Karpas-422 (cell line): ENCODE measurements at places on chromosomes 4 and X. TPM values are rescaled to one million over a fixed set of nuclear protein-coding genes. Genes with fewer than 3 reads are reported as not detected.

The ADH1C gene
- not detected in 2 replicates for total RNA-seq

GRCh38 chr4:55722132-55722531 is 86.0 kb upstream of the NMU start:
- DNase-seq: peak; percentile 20

DNA sequence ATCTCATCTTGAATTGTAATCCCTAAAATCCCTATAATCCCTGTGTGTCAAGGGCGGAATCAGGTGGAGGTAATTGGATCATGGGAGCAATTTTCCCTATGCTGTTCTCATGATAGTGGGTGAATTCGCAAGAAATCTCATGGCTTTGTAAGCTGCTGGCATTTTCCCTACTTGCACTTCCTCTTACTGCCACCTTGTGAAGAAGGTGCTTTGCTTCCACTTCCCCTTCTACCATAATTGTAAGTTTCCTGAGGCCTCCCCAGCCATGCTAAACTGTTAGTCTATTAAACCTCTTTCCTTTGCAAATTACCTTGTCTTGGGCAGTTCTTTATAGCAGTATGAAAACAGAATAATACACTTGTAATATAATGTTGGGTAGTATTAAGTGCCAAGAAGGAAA is 1087.4 kb upstream of the SLIT2 start:
- DNase-seq: peak; percentile 50

DNA sequence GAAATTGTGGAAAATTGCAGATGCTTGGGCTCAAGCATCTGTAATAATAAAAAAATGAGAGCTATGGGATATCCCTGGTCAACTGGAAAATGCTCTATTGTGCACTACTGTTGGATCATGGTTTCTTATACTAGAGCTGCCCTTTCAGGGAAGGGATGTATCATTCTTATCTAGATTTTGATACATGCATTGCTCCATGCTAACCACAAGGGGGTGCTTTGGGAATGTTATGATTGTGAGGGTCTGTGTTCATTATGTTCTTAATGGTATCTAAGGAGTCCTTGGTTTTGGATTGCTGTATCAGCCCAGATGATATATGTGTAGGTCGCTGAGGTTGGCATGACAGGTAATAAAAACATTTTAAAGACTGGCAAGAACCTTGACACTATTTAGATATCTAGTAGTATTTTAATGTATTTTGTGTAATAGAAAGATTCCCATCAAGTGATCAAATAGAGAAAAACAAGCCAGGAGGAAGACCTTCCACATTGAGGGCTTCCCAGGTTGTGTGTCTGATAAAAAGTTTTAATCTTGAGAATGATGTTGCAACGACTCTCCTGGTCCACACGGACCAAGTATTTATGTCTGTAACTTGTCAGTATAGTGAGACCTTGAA is 49.2 kb upstream of the TLR2 start:
- DNase-seq: peak; percentile 78

DNA sequence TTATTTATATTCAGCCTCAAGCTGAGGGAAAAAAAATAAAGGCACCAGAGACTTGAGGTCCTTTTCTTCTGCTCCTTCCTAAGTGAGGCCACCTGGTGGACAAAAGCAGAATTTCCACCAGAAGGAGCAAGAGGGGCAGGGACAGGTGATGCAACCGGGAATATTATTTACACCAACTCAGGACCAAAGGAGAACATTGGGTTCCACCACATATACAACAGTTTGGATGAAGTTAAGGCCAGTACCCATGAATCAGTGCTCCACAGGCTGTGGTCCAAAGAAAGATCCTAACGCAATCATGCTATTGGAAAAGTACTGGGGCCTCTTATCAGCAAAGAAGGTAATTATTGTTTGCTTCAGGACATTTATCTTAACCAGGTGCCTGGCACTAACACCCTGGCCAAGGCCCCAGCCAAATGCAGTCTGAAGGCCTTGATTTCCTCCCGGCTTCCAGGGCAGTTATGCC is 57.4 kb downstream of the TSC22D3 start:
- peak; percentile 92 for DNase-seq
